ENCODE measurements at places on chromosomes 13 and 19.

GRCh38 chr19:41373993-41374392, 2.3 kb upstream of the TMEM91 start:
- no peak for DNase-seq

- peak; percentile 27 for DNase-seq
Measured at GRCh38 chr13:28494778-28495537, at the start of gene FLT1. Gene FLT1, minus strand, starts transcription at chr13:28495128. Its CDS starts 285 bp downstream, at chr13:28494843.

DNA sequence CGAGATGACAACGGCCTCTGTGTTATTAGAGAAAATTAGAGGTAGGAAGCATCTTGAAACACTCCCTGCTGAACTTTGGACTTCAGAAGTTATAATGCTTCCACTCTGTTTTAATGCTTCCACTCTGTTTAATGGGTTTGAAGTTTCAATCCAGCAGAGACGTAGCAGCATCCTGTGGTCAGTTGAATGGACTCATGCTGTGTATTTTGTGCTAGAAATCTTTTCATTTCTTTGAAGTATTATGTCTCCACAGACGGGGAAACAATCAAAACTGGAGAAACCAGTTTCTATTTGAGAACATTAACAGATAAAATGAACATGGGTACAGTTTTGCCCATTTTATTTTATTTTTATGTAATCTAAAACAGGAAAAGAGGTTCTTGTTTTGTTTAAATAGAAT, 1736.2 kb downstream of the SLITRK5 start:
- DNase-seq = no peak

GRCh38 chr13:108227651-108228272, 9.6 kb downstream of the ABHD13 start:
- peak; percentile 11 for DNase-seq

GRCh38 chr19:40529093-40529954, 47.3 kb upstream of the SHKBP1 start:
- peak; percentile 86 for DNase-seq

- no peak for DNase-seq
Measured at GRCh38 chr13:76929320-76929719, 19.0 kb upstream of the ACOD1 start.

GRCh38 chr13:97892717-97893116, 60.8 kb upstream of the IPO5 start:
- DNase-seq = no peak

DNA sequence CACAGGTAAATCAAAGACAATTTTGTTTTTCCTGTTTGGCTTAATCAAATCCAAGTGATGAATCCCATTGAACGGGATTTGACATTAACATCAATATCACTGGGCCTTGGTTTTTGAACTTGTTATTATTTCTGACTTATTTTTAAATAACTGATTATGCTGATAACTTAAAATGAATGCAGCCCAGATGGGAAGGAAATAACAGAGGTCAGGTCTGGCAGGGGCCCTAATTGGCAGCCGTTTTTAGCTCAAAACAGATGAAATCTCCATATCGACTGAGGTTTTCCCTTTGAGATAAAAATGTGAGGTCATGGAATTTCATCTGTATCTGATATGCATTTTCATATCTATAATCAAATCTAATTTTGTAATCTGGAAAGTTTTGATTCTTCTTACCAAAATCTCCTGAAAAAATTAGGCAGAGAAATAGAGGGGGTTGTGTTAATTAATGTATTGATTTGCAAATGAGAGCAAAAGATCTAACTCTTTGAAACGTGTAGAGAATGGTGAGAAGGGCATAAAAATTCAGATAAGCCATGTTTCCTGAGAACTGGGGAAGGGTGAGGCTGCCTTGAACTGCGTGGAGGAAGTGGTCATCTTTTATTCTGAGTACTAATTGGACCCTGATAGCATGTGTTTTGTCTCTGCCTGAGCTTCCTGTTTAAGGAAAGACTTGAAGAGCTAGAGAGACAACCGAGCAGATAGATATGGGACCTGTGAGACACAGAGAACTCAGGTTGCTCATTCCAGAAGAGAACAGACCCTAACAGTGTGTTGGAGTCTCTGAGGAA, 98.2 kb upstream of the C1QTNF9B start:
- no peak for DNase-seq

DNA sequence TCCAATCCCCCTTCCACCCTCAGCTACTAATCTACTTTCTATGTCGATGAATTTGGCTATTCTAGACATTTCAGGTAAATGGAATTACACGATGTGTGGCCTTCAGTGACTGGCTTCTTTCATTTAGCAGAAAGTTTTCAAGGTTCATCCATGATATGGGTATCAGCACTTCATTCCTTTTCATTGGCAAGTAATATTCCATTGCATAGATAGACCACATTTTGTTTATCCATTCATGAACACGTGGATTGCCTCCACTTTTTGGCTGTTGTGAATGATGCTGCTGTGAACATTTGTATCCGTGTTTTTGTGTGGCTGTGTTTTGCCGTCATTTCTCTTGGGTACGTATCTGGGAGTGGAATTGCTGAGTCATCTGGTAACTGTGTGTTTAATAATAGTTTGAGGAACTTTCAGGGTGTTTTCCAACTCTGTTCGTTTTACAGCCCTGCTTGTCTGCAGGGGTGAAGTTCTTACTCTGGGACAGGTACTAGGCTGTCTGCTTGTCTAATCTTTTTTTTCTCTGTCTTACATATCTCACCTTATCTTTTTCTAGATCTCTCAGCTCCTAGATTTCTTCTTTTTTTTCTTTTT, 32.5 kb downstream of the MARK4 start:
- DNase-seq = no peak

- no peak for DNase-seq
Measured at GRCh38 chr13:92135509-92135908, 737.1 kb downstream of the GPC5 start.

Data from progenitor cell of endocrine pancreas (in vitro differentiated cells).